AG09309 (cell line): ENCODE measurements at places on chromosomes 7 and 10.

GRCh38 chr10:26372513-26373354 lies 65.4 kb upstream of the APBB1IP start:
- DNase-seq, result no peak

DNA sequence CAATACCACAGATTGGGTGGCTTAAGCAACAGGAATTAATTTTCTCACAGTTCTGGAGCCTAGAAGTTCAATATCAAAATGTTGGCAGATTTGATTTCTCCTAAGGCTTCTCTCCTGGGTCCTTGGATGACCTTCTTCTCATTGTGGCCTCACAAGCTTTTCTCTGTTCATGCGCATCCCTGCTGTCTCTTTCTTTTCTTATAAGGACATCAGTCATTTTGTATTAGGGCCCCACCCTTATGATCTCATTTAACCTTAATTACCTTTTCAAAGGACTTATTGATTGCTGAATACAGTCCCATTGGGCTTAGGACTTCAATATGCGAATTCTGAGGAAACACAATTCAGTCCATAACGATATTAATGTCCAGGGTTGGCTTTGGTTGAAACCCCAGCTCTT lies 285.4 kb downstream of the HDAC9 start:
- no peak for DNase-seq

GRCh38 chr7:74606101-74606908 lies 51.2 kb upstream of the GTF2I start:
- no peak for DNase-seq

DNA sequence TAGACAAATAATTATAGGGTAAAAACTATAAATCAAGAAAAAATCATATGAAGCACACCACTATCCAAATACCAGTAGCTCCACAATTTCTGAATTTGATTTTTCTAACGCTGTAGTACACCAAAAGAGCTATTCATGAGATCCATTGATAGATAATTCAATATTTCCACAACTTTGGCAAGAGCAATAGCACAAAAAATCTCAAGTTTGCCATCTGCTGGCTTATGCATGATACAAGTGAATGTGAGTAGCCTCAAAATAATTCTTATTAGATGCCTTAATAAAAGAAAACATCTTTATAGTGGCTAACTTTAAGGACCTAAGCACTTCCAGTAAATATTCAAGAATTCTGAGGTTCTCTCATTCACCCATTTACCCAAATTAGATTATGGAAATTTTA lies 2.2 kb upstream of the TMEM196 start:
- no peak for DNase-seq

DNA sequence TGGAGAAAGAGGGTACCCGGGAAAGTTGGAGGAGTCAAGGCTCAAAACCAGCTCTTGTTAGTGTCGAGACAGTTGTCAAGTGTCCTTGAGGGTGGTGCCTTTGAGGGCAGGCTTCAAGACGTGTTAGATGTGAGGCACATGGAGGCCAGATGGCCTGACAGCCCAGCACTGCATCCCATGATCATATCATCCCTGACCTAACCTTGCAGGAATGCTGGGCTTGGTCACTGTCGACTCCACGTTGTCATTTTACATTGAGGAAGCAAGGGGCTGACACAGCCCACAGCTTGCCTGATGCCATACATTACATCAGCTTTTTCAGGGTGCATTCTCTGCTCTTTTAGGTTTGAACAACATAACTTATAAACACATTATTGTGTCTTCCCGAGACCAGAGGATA lies 114.1 kb downstream of the ABCA13 start:
- DNase-seq, result no peak
